ENCODE measurements at places on chromosomes 11 and 22.

- no peak for DNase-seq
Measured at GRCh38 chr11:128822130-128822529, 45.0 kb downstream of the KCNJ1 start.

DNA sequence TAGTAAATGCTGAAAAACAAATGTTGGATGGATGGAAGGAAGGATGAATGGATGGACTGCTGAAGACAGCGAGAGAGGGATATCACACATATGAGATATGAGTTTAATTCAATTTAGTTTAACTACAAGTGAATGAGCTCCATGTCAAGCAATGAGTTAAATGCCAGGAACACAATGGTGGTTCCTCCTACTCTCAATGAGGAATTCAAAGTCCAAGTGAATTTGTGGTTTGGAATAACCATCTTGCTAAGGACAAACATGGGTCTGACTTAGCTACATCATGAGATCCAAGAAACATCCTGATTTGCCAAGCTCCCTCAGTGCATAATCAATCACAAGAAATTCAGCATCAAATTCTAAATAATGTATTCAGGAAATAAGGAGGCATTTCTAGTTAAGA lies 26.1 kb upstream of the PPP2R1B start:
- no peak for DNase-seq

- no peak for DNase-seq
Measured at GRCh38 chr11:98180511-98180910, 840.2 kb upstream of the CNTN5 start.

DNA sequence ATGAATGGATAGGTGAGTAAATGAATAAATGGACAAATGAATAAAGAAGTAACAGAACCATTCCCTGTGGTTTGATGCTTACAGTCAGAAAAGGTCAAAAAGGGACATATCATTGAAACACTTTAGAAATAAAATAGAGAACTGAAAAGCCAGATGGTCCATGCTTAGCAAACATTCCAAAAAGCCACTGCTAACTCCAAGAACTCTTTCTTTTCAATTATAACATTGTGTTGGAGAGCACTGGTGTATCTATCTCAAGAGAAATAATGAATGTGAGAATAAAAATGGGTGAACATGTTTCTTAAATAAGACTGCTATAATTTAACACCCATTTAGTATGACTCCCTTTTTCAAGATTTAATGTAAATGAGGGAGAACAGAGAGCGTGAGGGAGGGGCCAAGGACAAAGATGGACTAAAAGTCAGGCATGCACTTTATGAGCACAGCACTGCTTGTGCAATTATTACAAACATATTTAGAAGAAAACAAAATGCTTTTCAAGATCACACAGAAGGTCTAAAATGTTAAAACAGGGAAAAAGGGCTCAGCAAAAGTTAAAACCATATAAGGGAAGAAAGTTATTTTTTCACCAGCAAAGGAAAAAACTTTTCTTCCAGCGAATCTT lies 224.3 kb upstream of the PITPNB start:
- DNase-seq: no peak

- DNase-seq: no peak
Measured at GRCh38 chr11:35632301-35632700, 14.0 kb downstream of the FJX1 start.

GRCh38 chr22:19167106-19167869 lies 11.2 kb downstream of the SLC25A1 start:
- DNase-seq: no peak

GRCh38 chr11:121427400-121427744 lies 24.7 kb upstream of the SORL1 start:
- DNase-seq: no peak
